Breast epithelium (tissue), 4 donors: ENCODE measurements at places on chromosomes 6 and 20. TPM values are rescaled to one million over a fixed set of nuclear protein-coding genes. Genes with fewer than 3 reads are reported as not detected.

PRDM13 gene
- total RNA-seq = not detected

PTCHD4 gene
- total RNA-seq = 2.9 TPM

DNA sequence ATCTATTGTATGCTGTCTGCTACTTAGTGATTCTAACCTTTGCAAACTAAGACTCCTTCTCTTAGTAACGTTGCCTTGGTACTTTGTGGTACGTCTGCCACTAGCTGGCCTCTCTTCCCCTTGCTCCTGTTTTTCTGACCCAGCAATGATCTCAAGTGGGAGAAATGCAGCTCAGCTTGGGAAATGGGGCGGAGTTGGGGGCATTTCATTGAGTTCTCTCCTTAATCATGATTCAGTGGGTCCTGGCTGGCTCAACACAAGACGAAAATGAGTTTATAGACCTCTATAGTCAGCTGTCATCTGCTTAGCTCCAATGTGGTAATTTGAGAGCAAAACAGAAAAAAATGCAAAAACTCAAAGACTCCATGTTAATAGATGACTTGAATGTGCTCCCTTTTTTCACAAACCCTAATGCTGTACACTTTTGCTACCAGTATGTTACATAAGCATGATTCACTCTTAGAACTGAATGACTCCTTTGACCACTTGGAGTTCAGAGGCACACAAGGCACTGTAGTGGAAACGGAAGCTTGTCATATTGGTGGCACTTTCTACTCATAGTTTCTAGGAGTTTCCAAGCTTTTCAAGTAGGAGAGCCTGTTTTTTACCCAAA, 55.3 kb upstream of the SOX4 start:
- DNase-seq = no peak

DNA sequence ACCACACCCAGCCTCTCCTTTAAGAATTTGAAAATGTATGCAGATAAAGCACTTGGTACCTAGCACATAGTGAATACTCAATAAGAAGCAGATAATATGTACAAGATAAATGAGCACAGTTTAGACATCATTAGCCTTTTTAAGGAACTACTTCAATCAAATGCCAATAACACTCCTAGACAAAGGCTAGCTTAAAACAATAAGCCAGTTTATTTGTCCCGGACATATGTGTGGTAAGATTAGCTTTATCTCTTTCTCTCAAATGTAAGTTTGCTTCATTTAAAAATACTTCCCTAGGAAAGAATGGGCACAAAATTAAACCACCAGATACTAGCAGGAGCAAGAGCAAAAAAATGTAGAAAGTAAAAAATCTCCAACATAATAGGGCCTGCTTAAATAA, 73.8 kb downstream of the MAP3K5 start:
- DNase-seq = no peak

- no peak for DNase-seq
Observed at GRCh38 chr6:15368873-15369272, 123.0 kb downstream of the JARID2 start.

DNA sequence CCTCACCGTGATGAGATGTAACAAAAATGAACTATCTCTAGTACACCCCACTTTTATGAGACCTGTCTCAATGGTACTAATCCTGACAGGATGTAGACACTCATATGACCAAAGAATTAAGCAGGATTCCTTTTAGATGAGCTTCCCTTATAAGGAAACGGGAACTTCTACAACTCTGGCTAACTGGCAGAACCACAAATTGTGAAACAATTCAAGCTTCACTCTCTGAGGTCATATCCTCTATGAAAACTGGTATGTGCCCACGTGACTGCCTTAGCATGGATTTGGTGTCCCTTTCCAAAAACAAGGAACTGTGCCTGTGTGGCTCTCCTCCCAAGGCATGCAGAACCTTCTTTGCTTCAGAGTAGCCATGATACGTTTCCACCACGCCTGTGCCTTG, 14.1 kb upstream of the CPNE5 start:
- DNase-seq = no peak

DNA sequence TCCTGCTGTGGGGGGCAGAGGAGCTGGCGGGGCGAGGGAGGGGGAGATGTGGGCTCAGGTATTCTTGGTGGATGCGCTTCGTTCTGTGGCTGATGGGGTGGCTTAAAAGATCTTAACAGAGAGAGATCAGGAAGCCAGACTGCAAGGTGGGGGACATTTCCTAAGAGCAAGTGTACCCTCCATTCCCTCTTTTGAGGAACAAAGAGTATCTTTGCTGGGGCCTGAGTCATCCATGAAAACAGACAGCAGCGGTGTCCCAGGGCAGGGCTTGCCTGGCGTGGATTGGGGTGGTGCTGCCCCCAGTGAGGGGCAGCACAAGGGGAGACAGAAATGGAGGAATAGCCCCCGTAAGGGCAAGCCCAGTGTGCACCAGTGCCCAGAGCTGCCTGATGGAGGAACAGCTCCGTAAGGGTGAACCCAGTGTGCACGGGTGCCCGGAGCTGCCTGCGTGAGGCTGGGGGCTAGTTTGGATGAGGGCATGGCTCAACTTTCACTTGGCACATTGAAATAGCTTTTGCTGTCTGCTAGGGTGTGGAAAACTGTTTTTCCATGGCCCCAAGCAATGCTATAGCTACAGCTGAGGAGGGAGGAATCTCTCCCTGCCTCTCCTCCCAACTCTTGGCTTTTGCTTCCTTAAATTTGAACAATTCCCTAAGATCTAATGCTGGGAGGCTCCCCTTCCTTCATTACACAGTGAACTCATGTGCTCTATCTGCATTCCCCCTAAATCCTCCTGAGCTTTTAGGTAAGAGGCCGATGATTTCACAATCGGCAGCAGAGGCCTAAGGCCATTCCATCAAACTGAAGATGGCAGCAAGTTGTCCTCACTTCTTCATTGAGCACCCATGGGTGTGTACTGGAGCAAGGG, 12.9 kb downstream of the MAPK13 start:
- DNase-seq = no peak
